Fibroblast of skin of scalp (primary cell): ENCODE measurements at places on chromosomes 16 and 17.

- no peak for DNase-seq
These were observed 2.0 kb upstream of the DUXB start for GRCh38 chr16:75703306-75703705.

DNA sequence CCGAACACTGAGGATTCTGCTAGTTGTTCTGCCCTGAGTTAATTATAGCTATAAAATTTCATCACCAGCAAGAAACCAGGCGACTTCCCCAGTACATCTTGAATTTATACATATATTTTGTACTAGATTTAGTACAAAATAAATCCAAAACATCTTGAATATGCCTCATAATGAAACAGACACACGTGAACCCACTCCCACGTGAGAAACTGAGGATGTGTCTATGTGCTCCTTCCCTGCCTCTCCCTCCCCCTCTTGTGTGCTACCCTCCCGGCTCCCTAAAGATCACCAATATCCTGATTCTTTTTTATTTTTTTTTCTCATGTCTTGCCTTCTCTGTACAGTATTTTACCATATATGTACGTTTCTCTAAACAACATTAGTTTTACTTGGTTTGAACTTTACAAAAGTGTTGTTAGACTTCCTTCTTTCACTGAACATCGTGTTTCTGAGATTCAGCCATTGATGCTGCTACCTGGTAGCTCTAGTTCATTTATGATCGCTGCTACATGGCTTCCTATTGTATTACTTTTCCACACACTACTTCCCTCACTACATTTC is 1.1 kb upstream of the LCMT1 start:
- DNase-seq = peak; percentile 14

DNA sequence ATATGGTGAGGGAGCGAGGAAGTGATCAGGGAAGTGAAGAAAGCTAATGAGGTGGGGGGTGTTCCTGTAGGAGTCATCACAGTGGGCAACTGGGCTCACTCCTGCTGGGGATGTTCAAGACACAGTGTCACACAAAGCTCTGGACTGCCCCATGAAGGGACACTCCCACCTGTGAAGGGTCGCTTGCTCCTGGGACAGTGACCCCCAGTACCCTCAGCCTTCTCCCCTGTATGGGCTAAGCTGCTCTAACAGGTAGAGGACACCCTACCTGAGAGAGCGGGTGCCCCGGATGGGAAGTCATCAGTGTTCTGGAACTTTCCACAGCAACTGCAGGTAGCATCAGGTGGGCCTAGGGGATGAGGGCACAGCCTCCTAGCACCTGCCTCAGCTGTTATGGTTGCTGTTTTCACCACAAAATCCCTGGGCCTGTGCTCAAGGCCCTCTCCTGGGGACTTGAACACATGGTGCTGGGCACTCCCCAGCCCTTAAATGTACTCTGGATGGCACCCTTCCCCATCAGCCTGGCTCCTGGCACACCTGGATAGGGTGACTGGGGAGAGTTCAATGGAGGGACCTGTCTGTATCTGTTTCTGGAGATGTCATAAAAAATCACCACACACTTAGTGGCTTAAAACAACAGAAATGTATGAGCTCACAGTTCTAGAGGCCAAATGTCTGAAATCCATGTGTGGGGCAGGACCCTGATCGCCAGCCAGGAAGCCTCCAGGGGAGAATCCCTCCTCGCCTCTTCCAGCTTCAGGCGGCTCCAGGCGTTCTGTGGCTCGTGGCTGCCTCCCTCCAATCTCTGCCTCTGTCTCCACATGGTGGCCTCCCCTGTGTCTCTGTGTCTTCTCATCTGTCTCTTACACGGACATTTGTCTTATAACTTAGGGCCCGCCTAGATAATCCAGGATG is 104.0 kb upstream of the CDH5 start:
- DNase-seq = peak; percentile 76

- no peak for DNase-seq
These were observed 8.9 kb downstream of the CPPED1 start for GRCh38 chr16:12794486-12795387.

- DNase-seq = peak; percentile 27
These were observed 47.7 kb upstream of the LCMT1 start for GRCh38 chr16:25063865-25064264.

- DNase-seq = no peak
These were observed 12.6 kb downstream of the CHST6 start for GRCh38 chr16:75482434-75483205.
